ENCODE measurements at places on chromosomes 3 and 15. TPM values are rescaled to one million over a fixed set of nuclear protein-coding genes. Genes with fewer than 3 reads are reported as not detected.

Gene CSK
- total RNA-seq = 24.0 TPM

Gene VPS18
- 27.5 TPM for total RNA-seq

Gene ASB14
- not detected for total RNA-seq

Gene HGD
- 1.1 TPM for total RNA-seq

Gene ALG1L2
- 0.62 TPM for total RNA-seq

GRCh38 chr3:182349051-182349450, 444.3 kb upstream of the ATP11B start:
- no peak for DNase-seq

GRCh38 chr15:98401029-98401428, 247.3 kb upstream of the IGF1R start:
- no peak for DNase-seq

DNA sequence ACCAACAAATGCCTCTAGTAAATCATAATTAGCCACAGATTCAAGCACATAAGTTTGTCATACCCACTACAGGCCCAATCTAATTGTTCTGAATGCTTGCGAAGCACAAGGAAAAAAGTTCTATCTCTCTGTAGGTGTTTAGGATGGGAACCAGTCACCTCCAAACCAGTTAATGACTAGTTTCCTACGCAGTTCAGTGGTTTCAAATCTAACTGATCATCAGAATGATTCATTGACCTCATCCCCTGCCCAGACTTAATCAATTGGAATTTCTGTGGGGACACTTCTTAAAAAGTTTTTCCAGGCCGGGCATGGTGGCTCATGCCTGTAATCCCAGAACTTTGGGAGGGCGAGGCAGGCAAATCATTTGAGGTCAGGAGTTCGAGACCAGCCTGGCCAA, 24.3 kb upstream of the MASP1 start:
- no peak for DNase-seq

- no peak for DNase-seq
Observed at GRCh38 chr3:6448011-6448410, 412.9 kb upstream of the GRM7 start.

DNA sequence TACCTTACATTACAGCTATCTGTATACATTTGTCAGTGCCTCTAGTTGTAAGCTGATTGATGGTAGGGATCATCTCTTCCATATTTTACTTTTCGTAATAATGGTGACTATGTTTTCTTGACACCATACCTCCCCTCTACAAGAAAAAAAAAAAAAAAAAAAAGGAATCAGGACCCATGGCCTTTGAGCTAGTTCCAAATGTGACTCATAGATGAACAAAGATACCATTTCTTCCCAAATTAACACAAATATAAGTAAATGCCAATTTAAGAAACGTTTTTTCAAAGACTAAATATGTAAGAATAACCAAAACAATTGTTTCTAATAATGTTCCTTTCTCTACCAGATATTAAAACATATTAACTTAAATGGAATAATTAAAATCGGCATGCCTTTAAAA, 23.1 kb downstream of the UBE3A start:
- DNase-seq = no peak

GRCh38 chr3:12810013-12810780, 13.7 kb downstream of the CAND2 start:
- DNase-seq = peak; percentile 91

GRCh38 chr15:69578787-69579583, 126.4 kb downstream of the RPLP1 start:
- no peak for DNase-seq

GRCh38 chr3:133038089-133038730, at the start of gene TMEM108:
Gene TMEM108, plus strand, starts transcription at chr3:133038391.
- DNase-seq = peak; percentile 90

DNA sequence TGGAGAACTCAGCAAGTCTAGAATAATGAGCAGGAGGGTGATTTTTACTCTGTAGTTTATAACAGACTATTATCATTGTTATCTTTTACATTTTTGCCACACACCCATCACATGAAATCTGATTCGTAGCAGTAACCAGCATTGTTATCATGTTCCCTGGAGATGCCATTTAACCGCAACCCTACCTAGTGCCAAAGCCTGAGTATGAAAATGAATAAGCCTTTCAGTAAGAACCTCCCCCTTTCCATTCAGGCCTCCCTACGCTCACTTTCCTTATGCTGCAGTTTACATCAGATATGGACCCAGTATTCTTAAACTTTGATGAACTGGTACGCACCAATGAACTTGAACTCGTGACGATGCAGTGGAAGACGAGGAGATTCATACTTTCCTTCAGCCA, 158.7 kb upstream of the SPRED1 start:
- DNase-seq = no peak

DNA sequence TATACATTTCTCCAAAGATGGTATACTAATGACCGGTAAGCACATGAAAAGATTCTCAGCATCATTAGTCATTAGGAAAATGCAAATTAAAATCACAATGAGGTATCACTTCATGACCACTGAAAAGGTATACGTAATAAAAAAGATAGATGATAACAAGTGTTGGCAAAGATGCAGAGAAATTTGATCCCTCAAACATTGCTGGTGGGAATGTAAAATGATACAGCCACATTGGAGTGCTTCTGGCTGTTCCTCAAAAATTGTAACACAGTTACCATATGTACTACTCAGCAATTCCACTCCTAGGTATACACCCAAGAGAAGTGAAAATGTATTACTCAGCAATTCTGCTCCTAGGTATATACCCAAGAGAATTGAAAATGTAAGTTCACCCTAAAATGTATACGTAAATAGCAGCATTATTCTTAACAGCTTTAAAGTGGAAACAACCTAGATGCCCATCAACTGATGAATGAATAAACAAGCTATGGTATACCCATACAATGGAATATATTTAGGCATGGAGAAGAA, 25.0 kb upstream of the KY start:
- no peak for DNase-seq

DNA sequence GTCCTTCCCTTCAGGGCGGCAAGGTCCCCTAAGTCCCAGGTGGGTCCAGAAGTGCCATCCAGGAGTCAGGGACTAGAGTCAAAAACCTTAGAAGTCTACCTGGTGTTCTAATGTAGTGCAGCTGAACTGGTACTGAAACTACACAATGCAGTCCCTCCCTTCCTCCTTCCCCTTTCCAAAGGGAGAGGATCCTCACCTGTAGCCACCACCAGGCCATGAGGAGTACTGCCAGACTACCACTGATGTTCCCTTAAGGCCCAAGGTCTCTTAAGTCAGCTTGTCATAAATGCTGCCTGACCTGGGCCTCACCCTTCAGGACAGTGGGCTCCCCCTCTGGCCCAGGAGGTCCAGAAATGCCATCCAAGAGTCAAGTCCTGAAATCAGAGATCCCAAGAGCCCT, 98.9 kb downstream of the ULK4 start:
- DNase-seq = no peak

- no peak for DNase-seq
Observed at GRCh38 chr15:82789491-82789890, 16.4 kb downstream of the FSD2 start.

- DNase-seq = no peak
Observed at GRCh38 chr15:66502491-66502890, 2.2 kb downstream of the RPL4 start.
